Muscle of arm (tissue), 14 donors: ENCODE measurements at places on chromosomes 1 and 21.

- DNase-seq, result no peak
Observed at GRCh38 chr1:27298632-27299384, 23.2 kb upstream of the TMEM222 start.

GRCh38 chr1:209493559-209493958 is 90.0 kb upstream of the CAMK1G start:
- no peak for DNase-seq

DNA sequence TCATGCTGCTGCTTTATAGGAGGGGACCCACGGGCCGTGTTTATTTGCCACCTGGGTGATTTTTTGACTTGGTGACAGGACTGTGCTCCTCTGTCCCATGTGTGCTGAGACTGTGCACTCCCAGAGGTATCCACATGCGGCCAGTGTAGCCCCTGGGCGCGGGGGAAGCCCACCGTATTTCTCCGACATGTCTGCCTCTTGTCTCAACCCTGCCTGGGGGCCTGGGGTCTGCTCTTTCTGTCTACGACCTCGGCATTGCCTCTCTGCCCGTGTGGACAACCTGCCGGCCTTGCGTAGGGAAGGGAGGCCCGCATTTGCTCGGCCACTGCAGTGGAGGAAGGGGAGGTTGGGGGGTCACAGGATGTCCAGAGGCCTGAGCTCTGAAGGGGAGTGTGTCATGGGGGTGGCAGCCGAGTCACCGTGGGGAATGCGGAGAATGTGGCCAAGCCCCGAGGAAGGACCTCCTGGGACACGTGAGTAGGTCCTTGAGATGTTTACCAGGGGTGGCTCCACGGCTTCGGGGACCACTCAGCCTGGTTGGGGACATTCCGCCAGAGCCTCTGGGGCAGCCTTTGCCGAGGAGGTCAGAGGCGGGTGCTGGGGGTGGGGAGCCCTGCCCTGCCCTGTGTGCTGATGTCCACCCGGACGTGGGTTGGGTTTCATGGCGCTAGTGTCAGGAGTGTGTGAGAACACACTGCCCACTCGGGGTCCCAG is 11.0 kb downstream of the PRKCZ start:
- no peak for DNase-seq

- no peak for DNase-seq
Observed at GRCh38 chr1:1023700-1024099, 3.8 kb downstream of the AGRN start.

- DNase-seq, result no peak
Observed at GRCh38 chr21:33203371-33203724, 26.4 kb upstream of the IFNAR2 start.

GRCh38 chr21:15241997-15242736 is 177.4 kb upstream of the NRIP1 start:
- DNase-seq, result no peak

DNA sequence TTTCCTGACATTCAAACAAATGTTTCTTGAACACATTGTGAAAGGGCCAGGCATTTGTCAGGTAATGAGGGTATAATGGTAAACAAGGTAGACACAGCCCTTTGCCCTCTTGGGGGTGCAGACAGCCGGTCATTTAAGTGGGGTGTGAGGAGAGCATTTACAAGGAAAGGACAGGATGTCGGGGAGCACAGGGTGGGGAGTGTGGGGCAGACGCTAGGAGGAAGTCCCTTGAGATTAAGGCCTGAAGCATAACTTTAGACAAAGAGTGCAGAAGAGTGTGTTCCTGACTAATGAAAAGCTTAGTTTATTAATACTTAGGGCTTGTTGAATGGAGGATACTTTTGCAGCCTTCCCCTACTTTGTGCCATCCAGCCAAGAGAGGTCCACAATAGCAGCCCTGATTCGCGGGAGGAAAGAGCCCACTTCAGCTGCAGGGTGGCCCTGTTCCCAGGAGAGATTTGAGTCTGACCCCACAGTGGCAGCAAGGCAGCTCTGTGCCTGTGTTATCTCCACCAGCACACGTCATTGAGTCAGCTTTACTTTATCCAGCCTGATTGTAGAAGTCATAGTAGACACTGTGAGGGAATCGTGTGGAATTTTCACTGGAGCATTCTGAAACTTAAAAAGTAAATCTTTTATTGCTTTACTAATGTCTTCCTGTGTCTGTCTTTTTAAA is 35.1 kb downstream of the MPZL1 start:
- DNase-seq, result no peak

DNA sequence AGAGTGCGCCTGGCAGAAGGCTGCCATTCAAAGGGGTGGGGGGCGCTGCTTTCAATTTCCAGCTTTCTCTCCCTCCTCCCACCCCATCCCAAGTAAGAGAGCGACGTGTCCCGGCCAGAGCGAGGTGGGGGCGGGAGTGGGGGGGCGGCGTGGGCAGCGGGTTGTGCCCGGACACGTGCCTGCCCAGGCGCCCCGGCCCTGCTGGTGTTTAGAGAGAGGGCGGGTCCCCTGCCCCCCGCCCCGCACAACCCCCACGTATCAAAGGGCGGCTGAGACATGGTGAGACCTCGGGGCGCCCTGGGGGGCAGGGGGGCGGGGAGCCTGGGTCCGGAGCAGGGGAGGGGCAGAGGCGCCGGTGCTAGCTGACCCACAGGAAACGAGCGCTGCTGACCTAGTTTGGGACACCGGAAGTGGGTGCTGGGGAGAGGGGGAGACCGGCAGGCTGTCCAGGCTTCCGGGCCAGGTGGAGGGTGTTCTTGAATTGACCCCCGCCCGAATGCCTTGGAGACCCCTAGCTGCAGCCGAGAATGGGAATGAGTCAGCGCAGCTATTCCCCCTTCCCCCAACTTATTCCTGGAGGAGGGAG is 1.3 kb downstream of the ZBTB7B start:
- peak; percentile 56 for DNase-seq

- no peak for DNase-seq
Observed at GRCh38 chr1:6967431-6968111, 182.3 kb downstream of the CAMTA1 start.

DNA sequence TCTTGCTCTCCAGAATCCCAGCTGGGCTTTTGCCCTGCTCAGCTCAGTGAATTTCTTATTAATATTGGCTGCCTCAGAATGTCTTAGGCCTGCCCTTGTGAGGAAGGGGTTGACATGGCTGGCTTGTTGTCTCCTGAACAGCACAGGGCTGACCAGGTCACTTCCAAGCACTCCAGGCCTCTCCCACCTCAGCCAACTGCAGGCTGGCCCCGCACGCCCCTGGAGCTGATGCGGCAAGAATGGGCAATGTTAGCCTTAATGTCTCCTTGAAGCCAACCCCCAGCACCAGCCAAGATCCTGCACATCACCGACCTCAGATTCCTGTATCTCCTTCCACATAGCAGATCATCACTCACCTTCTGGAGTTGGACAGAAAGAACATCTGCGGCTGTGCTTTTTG is 598.6 kb downstream of the AJAP1 start:
- DNase-seq, result no peak

- DNase-seq, result no peak
Observed at GRCh38 chr1:179156026-179156425, 73.5 kb downstream of the ABL2 start.

- peak; percentile 4 for DNase-seq
Observed at GRCh38 chr1:158951956-158952355, 20.6 kb downstream of the PYHIN1 start.

GRCh38 chr1:58911841-58912499 is 128.1 kb upstream of the JUN start:
- no peak for DNase-seq

DNA sequence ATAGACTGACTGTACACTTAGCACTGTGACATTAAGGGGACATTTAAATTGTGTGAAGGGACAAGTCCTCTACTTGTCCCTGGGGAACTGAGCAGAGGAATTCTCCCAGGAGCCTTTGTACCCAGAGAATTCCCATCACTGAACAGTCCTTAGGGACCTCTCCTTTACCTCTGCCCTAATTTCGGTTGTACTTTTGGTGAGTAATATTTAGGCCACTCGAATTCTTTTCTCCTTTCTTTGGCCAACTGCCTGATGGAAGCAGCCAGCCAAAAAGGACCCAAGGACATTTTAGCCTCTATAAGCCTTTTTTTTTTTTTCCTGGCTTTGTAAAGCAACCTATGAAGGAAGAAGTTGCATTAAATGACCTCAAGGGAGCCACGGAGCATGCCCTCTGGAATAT is 71.5 kb downstream of the NR5A2 start:
- no peak for DNase-seq

GRCh38 chr1:43977376-43978263 is 1.4 kb upstream of the B4GALT2 start:
- no peak for DNase-seq
